Activated CD4-positive, alpha-beta T cell treated with anti-CD3 and anti-CD28 coated beads, Interleukin-10, Interleukin-2, amounts not matched to agents 100 ng/mL and 50 ng/mL, durations not matched to agents 16 hours and 8 hours (primary cell): ENCODE measurements at places on chromosomes 4 and X.

- no peak for DNase-seq
Measured at GRCh38 chr4:48008021-48008596, 8.4 kb downstream of the CNGA1 start.

GRCh38 chr4:72186714-72187113, 154.9 kb downstream of the NPFFR2 start:
- peak; percentile 13 for DNase-seq

DNA sequence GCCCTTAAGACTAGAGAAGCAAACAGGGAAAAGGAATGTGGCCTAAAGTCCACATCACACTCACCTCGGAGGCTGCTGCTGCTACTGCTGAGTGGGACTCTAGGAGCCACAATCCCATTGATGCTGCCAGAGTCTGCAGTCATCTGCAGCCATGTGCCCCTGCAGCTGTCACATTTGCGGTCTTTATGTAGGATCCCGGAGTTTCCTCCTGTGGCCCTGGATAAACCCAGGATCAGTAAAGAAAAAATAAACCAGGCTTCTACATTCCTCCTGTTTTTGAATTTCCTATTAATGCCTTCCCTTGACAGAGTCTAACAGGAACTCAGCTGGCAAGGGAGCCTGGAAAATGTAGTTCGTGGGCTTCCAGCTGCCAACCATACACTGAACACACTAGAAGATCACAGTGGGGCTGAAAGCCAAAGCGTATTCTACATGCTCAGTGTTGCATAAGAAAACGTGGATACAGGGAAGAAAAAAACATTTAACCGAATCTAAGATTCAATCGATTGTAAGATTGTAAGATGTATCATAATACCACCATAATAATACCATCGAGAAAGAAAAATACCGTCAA, 10.3 kb upstream of the PHEX start:
- no peak for DNase-seq

DNA sequence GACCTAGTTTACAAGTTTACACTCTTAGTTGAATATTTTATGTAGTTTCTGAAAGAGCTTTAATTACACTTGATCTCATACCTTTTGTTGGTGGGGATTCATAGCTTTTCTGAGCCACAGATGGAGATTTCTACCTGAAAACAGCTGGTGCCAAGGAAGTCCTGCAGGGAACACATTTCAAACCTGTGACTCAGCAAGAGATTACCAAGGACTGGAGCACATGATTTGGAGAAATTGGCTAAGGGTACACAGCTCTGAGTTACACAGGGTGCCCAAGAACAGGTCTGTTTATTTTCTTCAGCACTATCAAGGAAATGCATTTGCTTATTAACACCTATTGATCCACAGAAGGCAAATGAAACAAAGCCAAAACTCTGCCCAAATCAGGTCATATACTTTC, 691.5 kb downstream of the KCTD8 start:
- no peak for DNase-seq

DNA sequence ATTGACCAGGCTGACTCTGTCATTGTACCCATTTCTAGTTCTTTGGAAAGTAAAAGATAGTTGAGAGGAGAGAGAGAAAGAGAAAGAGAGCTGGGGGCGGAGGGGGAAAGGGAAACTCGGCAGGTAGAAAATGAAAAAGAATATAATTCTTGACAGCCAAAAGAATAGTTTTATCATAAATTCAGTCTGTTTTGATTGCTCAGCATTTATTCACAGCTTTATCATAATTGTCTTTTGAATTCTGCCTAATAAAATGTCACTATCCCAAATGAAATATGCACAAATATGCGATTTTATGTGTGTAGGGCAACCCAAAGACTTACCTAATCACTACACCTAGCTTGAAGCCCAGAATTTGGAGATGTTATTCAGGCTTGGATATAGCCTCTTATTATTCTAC, 1024.0 kb upstream of the PABPC4L start:
- no peak for DNase-seq

DNA sequence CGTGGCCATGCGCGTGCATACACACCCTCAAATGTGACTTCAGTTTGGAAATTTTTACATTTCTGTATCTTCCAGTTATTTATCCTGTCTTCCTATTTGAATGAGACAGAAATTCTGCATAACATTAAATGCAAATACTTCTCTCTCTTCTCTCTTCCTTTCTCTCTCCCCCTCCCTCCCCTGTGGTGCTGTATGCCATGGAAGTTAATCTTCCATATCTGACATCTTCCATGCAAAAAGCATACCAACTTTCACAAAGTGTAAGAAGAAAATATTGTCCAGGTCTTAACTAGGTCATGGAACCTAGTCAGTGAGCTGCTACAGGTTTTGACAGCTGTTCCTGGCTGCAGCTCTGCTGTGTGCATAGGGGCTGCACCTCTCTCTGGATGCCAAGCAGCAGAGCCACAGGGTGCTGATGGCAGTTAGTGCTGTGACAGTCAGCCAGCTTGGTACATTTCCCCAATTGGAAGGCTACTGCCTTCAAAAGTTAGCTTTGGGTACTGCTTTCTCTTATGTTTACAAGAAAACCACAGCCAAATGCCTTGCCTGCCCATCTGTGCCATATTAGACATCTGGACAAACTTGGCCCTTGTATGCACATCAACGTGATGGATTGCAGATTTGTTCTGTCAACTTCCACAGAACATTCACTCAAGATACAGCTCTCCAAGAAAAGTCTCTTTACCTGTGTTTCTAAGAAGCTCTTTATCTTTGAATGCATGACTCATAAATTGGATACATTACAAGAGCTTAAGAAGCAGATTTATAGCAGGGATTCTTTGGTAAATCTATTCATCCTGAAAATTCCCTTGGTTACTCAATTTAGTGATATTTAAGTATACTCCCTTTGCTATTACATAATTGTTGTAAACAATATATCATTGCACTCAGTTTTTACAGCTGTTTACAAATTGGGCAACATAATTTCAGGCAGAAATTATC, 623.8 kb downstream of the EPHA5 start:
- no peak for DNase-seq

- DNase-seq = no peak
Measured at GRCh38 chr4:124579896-124580295, 132.6 kb downstream of the ANKRD50 start.

DNA sequence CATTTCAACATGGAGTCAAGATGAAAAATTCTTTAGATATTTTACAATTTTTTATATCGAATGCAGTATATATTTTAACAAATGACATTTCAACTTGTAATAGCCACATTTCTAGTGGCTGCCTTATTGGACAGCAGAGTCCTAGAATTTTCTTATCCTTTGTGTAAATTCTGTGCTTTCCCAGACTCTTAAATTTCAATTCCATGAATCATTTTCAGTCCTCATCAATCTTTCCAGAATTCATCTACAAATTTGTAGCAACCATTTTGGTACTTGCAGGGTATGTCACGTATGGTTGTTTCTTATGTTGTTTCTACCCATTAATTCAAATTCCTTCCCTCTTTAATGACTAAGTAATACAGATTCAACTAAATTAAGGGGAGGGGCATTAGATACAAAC, 2.7 kb downstream of the PAICS start:
- DNase-seq = no peak

DNA sequence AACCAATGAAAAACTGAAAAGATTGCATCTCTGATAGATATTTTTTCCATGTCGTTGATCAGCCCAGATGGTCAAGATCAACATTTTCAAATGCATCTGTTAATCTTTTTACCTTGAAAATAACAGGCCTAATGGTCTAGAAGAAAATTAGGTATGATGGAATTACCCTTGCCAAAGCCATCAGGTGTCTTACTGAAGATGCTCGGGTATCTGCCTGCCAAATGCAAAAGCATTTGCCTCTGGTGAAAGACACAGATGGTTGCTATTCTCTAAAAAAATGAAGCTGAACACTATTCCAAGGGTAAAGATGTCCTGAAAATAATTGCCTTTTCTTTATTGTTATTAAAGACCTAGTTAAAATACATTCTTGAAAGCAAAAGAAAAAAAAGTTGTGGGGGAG, 126.0 kb downstream of the FNIP2 start:
- DNase-seq = no peak

DNA sequence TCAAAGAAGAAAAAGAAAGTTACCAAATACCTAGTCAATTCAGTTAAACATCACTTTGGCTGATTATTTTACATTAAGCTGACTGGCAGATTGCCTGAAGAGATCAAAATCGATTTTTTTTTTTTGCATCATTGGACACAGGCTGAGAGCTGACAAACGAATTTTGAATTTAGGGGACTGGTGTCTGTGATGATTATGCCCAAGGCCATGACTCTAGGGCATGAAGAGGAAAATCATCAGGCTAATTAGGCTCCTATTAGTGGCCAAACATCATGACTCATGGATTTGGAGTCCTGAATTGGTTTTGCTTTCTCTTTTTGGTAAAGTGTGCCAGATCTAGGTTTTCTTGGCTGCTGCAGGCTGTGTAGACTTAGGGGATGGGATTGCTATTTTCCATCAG, 829.3 kb upstream of the LCORL start:
- no peak for DNase-seq

DNA sequence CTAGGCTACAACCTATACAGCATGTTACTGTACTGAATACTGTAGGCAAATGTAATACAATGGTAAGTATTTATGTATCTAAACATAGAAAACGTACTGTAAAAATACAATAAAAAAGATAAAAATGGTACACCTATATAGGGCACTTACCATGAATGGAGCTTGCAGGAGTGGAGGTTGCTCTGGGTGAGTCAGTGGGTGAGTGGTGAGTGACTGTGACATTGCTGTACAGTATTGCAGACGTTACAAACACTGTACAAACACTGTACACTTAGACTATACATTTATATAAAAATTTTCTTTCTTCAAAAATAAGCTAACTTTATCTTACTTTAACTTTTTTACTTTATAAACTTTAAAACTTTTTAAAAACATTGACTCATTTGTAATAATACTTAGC, 190.3 kb upstream of the NR3C2 start:
- DNase-seq = no peak

GRCh38 chr4:155948541-155948940, 5.1 kb downstream of the CTSO start:
- DNase-seq = no peak

- peak; percentile 84 for DNase-seq
Measured at GRCh38 chr4:101020956-101021355, 326.4 kb downstream of the PPP3CA start.

- peak; percentile 63 for DNase-seq
Measured at GRCh38 chrX:104113222-104113965, 1.1 kb downstream of the ZCCHC18 start.
